ENCODE measurements at places on chromosomes 6 and 20.
A peak's percentile ranks its signal among the peaks of the same experiment; 100 is the strongest.

DNA sequence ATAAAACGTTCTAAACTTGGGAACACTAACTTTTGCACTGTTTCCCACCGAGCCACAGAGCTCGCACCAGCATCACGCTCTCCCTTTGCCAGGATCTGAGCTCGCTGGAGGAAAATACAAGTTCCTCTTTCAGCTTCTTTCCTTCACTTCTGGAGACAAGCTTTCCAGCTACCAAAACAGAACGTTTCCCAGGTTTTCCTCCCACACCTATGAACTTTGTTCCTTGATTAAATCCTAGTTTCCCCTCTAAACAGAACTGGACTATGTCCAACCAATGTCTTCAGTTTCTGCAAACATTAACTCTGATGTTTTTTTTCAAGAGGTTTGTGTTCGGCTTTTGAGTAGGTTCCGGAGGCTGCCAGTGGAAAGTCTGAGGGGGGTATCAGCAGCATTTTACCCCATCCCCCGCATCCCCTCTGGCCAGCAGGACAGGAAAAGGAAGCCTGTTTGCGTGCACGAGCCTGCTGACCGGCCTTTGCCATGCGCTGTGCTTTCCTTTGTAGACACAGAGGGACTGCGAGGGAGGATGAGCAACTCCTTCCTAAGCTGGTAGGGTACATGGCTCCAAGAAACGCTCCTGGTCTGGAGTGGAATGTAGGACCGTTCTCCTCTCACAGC lies 135.5 kb downstream of the LY86 start:
- DNase-seq = no peak

GRCh38 chr6:116827561-116828240 lies 1.2 kb downstream of the GPRC6A start:
- DNase-seq = no peak

GRCh38 chr20:45370571-45371160 lies 7.5 kb downstream of the TP53TG5 start:
- no peak for DNase-seq

DNA sequence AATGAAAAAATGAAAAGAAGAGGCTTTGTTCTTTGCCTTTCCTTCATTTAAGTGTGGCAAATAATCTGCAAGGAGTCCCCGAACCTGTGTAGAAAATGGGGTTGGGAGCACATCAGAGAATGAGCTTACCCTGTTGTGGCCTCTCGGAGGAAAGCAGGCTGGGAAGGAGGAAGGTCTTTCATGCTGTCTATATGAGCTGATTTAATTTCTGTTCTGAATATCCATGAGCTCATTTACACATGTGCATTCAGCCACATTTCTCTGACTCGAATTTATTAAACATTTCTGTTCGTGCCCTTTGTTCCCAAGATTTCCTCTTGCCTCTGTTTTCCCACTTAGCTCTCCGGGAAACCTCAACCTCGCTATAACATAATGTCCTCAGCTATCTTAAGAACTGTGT lies 584.4 kb upstream of the CDH4 start:
- no peak for DNase-seq

DNA sequence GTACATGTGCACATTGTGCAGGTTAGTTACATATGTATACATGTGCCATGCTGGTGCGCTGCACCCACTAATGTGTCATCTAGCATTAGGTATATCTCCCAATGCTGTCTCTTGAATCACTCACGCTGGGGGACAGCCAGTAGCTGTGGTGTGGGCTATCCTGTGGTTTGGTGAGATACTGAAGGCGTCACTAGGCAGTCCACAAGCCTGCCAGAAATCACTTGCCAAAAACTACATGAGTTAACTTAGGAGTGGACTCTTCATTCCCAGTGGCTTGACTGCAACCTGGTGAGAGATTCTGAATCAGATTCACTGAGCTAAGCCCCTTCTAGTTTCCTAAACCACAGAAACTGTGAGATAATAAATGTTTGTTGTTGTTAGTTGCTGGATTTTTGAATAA lies 191.3 kb downstream of the TSHZ2 start:
- DNase-seq = no peak

DNA sequence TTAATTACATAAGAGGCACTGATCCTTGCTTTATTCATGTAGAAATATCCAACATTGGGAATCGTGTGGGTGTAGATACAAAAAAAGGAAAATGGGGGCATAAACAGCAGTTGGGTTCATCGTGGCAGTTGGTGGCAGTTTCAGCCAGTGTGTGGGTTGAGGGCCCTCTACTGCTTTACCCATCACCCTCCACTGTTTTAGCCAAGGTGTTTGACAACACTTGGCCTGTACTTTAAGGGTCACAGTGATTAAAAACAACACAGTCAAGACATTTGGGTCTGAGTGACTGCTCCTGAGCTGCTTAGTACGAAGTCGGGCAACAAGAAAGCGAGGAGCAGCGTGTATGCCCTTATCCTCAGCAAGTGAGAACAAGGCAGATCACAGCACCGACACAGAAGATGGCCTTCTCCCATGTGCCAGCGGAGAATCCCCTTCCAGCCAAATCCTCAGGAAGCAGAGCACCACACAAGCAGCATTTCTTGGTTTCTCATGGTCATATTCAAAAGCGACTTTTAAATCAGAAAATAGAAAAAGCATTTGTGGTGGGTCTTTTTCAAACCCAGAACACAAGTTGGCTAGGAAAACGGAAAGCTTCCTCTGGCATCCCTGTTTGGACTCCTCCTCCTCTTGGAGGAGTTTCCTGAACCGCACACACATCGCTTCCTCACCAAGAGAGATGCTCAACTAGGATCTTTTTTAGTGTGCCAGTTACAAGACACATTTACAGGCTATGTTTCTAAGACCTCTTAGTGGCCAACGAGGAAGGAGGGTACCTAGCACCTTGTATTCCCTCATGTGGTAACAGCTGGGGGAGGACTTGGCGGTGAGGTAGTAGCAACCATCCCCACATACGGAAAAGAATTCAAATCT lies 23.5 kb downstream of the EIF2S2 start:
- no peak for DNase-seq

- peak; percentile 96 for DNase-seq
These were observed 35.6 kb downstream of the TM9SF4 start for GRCh38 chr20:32144898-32145662.

DNA sequence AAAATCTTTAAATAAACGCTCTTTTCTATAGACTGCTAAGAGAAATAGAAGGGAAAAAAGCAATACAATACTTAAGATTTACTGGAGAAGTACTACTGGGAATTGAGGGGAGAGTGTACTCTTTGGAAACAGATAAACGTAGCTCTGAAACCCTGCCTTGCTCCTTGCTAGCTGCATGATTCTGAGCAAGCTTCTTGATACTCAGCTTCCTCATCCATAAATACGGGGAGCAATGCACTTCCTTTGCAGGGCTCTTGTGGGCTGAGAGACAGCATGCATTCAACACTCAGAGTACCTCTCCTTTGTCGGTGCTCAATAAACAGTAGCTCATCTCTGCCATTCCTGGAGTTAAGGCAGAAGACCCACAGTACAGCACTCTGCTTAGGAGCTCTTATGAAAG lies 159.7 kb downstream of the BTBD9 start:
- DNase-seq = no peak

- no peak for DNase-seq
These were observed 174.0 kb downstream of the TASP1 start for GRCh38 chr20:13464702-13465101.

GRCh38 chr6:12546410-12547002 lies 170.1 kb upstream of the PHACTR1 start:
- no peak for DNase-seq

DNA sequence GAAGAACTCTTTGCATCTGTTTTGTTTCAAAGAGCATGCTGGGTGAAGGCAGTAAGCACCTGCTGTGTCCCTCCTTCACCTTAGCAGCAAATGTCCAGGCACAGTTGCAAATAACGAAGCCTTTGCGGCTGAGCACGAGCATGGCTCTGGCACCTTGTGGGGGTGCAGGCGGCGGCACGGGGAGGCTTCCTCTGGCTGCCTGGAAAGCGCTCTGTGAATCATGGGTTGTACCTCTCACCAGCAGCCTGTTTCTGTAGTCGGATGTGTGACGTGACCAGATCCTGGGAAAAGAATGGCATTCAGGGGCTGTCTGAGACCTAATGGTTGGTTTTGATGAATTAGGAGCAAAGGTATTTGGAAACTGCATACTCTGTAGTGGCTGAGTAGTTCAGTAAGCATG lies 144.8 kb downstream of the DTNBP1 start:
- no peak for DNase-seq

- DNase-seq = peak; percentile 80
These were observed 74.9 kb downstream of the NCOA3 start for GRCh38 chr20:47576516-47577033.

DNA sequence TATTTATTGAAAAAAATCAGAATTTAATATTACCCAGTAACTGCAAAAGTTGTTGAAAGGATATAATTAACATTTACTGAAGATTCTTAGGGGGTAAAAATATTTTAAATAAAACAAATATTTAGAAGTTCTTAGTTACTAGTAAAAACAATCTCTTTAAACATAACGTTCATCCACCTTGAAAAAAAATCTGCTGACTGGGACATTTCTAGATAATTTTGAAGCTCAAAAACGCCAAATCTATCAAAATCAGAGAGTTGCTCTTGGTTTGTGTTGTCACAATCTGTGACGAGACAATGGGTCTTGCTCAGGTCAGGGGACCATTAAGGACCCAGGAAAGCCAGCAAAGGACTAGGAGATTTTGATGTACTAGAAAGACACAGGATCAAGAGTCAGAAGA lies 177.0 kb downstream of the BACH2 start:
- DNase-seq = no peak

DNA sequence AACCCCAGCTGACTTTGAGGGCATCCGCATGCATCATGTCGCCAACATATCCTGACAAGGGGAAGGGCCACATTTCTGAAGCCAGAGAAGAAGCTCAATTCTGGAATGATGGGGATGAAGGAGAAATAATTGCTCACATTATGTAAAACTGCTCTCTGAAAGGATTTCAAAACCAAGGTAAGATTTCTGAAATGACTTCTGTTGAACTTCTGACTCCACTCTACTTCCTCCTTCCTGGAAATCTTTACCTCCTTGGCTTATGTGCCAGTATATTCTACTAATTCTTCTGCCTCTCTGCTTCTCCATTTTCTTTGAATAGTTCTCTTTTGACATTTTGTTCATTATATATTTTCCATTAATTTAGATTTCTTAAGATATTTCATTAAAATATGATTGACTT lies 31.9 kb downstream of the HLA-DPB1 start:
- no peak for DNase-seq

- DNase-seq = no peak
These were observed 105.2 kb downstream of the MAP7 start for GRCh38 chr6:136445063-136445462.

- no peak for DNase-seq
These were observed 5.7 kb upstream of the ZNF217 start for GRCh38 chr20:53599378-53599777.

DNA sequence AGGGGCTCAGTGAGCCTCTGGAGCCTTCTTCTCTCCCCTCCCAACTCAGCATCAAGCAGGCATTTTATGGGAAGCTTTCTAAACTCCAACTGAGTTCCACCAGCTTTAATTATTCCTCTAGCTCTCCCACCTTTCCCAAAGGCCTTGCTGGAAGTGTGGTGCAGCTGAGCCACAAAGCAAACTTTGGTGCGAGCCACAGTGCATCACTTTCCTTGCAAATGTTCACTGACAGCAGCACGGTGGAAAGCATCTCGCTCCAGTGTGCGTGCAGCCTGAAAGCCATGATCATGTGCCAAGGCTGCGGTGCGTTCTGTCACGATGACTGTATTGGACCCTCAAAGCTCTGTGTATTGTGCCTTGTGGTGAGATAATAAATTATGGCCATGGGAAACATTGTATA lies 78.8 kb downstream of the ASXL1 start:
- DNase-seq = no peak

GRCh38 chr6:167781066-167781767 lies 45.5 kb upstream of the AFDN start:
- DNase-seq = no peak

GRCh38 chr6:157954150-157955117 lies 27.2 kb upstream of the SYNJ2 start:
- no peak for DNase-seq

DNA sequence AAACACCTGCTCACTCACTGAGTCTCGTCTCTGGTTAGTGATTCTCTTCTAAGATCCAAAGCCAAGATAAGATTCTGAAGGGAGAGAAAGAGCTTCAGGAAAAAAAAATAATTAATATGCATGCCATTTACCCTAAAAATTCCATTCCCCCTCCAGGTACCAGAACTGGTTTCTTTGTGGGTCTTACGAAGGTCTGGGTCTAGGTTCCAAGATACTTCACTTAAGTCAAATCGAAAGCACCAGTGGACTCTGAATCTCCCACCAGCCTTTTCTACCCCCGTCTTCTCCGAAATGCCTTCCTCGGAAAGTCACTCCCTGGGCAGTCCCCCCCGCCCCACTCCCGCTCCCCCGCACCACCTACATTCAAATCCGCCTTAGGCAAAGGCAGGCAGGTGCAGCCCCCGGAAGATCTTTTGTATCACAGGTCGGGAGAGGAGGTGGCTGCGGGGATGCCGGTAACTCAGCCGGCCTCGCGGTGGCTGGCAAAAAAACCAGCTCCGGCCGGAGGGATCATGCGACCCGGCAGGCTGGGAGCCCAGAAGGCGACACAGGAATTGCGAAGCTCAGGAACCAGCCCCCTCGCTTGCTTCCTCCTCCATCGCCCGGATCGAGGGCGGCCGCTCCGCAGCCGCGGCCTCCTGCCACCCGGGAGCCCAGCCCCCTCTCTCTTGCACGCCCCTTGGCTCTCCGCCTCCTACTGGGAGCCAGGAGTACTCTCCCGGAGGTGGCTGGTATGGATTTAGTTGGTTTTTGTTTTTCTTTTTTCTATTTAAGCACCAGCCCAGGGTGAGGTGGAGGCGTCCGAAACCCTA lies at the start of gene BCL2L1:
Gene BCL2L1, minus strand, starts transcription at position 612 of the 812 bp plus-strand sequence. CDS start 650 bp downstream, outside the sequence.
- peak; percentile 74 for DNase-seq

DNA sequence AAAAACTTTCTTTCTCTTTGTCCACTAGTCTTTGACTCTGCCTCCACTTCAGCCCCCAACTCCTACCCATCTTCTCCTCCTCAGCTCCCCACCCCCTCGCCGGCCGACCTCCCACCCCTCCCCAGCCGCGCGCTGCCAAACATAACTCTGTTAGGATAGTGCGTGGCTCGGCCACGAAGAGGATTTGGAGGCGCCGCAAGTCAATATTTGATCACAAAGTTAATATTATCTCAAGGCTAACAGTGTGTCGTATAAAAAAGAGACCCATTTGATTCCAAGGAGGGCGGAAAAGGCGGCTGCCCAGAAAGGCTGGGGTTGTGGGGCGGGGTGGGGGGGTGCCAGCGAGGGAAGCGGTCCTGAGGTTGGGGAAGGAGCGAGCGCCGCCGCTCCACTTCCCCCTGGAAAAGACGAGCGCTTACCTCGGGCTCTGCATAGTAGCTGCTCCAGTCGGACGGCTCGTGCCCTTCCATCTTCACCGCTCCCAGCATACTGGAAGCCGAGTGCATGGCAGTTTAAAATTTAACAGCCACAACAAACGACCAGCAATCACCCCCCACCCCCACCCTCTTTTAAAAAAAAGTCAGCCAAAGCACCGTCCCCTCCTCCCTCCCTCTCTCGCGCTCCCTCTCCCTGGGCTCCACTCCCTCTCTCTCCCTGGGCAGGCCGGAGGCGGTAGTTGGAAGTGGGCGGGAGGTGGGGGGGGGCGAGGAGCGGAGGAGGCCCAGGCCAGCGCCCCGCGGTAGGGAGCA lies 425 bp downstream of the FOXA2 start:
- DNase-seq = peak; percentile 72
